Body of pancreas (tissue), 4 donors: ENCODE measurements at places on chromosomes 6 and 20.

GRCh38 chr6:82138075-82138791 is 109.3 kb downstream of the IBTK start:
- DNase-seq = no peak

DNA sequence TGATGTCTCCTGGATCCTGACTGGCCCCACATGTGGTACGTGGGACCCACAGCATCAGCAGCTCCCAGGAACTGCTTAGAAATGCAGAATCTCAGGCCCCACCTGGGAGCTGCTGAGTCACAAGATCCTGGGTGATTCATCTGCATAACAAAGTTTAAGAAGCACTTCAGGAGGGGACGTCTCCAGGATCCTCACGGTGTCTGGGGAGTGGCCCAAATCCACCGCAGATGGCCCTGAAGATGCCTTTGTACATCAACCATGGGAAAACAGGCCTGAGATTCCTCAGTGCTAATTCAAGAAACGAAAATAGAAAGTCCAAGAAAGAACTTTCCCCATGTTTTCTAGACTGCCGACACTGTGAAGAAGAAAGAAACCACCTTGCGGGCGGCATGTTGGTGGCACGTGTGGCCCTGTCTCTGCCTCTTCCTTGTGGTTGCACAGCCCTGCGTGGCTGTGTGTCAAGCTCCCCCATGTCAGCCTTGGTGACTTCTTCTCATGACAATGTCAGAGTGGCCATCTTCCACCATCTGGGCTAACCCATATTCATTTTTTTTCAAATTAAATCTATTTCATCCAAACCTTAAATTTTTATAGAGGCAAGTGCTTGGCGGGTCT is 26.1 kb downstream of the RRBP1 start:
- DNase-seq = peak; percentile 6

DNA sequence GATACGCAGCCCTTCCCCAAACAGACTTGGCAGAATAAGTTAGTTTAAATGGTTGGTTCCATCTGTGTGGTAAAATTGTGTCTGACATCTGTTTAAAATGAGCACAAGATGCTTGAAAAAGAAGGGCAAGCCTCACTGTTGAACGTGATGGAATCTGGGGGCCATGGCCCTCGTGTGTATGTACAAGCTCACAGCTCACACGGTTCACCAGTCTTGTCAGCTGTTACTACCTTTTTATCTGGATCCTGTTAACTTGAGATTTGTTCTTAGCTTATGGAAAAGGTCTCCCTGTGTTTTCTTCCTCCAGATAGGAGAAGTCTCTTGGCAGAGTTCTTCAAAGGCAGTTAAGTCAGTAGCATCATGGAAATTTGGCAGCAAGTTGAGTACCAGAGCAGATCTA is 270.6 kb downstream of the KHDC1L start:
- DNase-seq = no peak

GRCh38 chr6:46296586-46296985 is 125.8 kb upstream of the ENPP5 start:
- no peak for DNase-seq

GRCh38 chr20:37297066-37297736 is 7.7 kb downstream of the MANBAL start:
- no peak for DNase-seq

- DNase-seq = no peak
These were observed 43.1 kb downstream of the MICA start for GRCh38 chr6:31446481-31446880.

GRCh38 chr6:6328451-6328850 is 8.0 kb upstream of the F13A1 start:
- no peak for DNase-seq

DNA sequence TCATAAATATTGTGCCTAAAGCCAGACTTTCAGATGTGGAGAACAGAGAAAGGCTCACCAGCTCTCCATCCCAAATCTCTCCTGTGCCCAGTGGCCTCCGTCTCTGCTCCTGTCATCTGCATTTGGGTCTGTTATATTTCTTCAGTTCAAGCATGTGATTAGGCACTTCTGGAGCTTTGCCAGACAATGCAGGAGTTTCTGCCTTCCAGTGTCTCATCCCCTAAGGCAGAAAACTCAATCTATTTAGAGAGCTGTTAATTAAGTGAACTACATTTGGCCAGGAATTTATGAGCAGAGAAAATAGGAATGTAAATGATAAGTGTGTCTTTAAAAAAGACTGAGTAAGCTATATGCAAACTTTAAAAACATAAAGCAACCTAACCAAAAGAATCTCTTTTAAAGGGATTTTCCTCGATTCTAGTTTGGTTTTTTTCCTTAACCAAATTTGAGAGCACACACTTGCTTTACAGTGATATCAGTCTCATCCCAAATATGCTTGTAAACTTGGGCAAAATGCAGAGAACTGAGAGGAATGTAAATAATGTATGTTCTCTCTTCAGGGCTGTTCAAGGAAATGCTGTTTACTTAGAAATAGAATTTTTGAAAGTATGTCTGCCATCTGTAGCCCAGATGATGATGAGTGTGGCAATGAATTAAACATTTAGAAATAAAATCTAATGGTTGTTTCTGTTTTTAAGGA is 113.9 kb downstream of the ELOVL4 start:
- DNase-seq = no peak

DNA sequence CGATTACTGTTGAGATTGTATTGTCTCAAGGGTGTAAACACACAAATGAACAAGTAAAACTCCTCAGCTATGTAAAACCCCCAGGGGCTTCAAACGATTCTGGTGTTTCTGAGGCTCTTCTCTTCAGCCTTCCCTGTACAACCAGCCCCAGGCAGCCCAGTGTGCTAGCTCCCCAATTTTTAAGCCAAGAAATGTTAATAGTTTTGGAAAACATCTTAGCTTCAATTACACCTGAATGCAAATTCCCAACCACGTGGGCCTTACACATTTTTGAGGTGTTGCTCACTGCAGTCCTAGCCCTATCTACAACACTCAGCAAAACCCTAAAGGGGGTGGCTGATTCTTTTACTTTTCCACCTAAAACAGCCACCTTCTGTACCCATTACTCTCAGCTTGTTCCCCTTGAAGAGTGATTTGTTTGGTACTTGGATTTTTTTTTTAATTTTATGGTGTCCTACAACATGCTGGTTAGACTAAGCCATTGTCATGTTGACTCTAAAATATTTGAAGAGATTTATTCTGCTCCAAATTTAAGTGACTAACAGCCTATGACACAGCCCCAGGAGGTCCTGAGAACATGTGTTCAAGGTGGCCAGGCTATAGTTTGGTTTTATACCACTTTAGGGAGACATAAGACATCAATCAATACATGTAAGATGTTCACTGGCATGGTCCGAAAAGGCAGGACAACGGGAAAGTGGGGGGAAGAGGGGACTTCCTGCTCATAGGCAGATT is 48.7 kb downstream of the ADAT2 start:
- DNase-seq = no peak

DNA sequence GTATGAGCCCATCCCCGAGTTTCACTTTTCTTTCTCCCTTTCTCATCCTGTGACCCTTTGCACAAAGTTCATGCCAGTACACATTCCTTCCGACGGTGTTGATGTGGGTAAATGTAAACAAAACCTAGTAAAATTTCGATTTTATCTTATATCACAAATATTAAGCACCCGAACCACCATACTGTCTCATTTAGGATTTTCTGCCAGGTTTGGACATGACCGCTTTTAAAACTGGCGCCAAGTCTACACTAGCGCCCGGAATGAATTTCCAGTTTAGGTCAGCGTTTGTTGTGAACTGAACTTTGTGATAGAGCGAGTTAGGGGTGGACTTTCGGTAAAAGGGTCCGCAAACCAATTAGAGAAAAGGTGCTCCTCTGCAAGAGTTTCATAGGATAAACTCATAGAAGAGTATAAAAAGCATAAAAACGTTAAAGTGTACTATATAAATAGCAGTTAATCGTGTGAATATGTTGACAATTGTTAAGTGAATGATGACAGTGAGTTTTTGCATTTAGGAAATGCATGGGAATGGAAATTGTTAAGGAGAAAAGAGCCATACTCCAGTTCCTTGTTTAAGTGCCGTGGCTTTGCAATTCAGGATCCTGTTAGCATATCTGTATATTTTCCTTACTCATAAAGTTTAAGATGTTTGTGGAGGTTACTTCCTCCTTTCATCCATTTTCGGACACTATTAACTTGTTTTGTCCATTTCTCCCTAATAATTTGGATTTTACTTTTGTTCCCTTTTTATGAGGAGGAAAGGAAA is 937 bp downstream of the AKAP7 start:
- DNase-seq = peak; percentile 24

DNA sequence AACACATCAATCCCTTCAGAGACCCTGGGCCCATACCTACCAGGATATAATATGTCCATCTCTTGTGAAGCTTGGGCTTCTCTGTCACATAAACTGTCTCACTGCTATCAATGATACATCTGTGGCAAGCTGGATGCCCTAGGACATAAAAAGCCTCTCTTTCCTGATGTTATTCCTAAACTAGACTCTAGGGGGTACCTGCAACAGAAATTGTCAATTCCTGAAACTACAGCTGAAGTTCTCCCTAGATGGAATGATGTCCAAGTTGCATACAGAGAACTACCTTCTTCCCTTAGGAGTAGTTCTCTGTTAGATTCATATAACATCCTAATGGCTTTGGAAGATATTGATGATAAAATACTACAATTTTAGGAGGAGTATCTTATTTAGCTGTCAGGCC is 35.8 kb downstream of the TBX18 start:
- no peak for DNase-seq

DNA sequence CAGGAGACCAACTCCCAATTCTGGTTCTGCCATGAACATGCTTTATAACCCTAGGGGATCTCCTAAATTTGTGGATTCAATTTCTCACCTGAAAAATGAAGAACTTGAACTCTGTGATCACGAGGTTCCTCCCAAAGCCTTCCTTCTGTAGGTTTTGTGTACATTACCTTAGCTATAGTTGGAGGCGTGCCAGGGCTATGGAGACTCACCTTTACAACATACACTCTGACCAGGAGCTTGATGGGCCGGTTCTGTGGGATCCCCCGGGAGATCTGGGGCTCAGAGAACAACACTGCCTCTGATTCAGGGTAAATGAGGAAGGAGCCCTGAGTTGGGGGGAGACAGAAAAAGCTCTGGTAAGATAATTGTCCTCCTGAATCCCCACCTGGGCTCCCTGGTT is 34.1 kb downstream of the ERGIC3 start:
- no peak for DNase-seq

DNA sequence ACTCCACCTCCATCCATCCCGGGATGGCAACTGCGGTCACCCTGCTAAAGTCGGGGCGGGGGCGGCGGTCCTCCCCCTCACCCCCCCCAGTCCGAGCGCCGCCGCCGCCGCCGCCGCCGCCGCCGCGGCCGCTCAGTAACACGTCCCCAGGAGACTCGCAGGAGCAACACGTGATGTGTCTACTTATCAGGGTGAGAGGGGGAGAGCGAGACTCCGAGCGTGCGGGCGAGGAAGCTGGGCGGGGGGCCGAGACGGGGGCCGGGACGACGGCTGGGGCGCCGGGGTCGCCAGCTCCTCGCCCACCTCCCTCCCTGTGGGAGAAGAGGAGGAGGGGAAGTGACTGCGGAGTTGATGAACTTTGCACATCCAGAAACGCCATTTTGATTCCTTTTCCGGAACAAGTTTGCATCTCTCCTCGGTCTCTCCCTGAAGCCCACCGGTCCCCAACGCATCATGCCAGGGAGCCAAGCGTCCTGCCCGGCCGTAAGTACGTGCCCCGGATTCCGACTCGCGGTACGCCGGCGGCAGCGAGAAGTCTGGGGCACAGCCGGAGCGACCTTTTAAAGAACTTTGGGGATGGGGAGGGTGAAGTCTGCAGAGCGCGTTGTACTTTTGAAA is at the start of gene RREB1:
Gene RREB1 (plus strand): TSS at position 384 of the 618 bp plus-strand sequence. CDS start 73,951 bp downstream, outside the sequence.
- DNase-seq = peak; percentile 77

DNA sequence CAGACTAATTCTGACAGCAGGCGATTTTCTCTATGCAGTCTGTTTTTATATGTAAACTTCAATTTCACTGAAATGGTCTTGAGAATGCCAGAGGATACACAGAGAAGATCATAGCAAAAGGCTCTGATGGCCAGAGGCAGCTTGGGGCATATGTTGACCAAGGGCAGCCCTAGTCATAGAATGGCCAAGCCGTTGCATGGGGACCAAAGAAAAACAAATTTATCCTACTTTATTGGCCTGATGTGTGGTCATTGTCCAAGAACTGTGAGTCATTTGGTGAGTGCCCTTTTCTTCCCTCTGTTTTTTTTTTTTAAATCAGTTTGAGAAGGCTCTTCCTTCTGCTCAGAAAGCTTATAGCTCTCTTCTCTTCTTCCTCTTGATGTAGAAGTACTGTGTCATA is 5.8 kb downstream of the HDGFL1 start:
- no peak for DNase-seq

GRCh38 chr6:99589290-99589672 is 17.4 kb upstream of the PRDM13 start:
- DNase-seq = no peak

GRCh38 chr6:145839653-145840052 is 25.1 kb upstream of the FBXO30 start:
- DNase-seq = no peak

GRCh38 chr20:54318892-54319291 is 111.0 kb downstream of the PFDN4 start:
- no peak for DNase-seq

GRCh38 chr6:13066050-13066449 is 262.3 kb downstream of the TBC1D7 start:
- no peak for DNase-seq

DNA sequence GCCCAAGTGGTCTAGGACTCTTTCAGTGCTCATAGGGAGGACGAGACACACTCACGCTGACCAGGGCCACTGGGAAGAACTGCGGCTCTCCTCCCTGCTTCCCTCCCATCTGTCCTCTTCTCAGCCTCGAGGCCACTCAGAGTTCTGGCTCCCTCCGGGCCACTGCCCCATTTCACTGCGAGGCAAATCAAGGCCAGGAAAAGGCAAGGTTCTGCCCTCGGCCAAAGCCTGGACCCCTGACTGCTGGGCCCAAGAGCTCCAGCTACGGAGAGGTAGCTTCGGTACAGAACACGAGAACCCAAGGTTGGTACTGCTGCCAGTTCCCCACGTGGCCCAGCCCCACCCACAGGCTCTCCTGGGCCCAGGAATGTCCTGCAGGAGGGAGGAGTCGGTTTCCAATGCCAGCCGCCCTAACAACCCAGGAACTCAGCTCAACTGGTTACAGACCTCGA is 14.7 kb downstream of the PI16 start:
- DNase-seq = no peak

GRCh38 chr20:6699921-6700562 is 67.4 kb upstream of the BMP2 start:
- no peak for DNase-seq

GRCh38 chr20:42399802-42400201 is 781.6 kb upstream of the CHD6 start:
- no peak for DNase-seq
